ENCODE measurements at places on chromosomes 16 and 17.

GRCh38 chr17:48733632-48734328, 5.2 kb upstream of the HOXB13 start:
- DNase-seq, result no peak

- DNase-seq, result no peak
Observed at GRCh38 chr17:5893741-5894140, 176.4 kb upstream of the WSCD1 start.

DNA sequence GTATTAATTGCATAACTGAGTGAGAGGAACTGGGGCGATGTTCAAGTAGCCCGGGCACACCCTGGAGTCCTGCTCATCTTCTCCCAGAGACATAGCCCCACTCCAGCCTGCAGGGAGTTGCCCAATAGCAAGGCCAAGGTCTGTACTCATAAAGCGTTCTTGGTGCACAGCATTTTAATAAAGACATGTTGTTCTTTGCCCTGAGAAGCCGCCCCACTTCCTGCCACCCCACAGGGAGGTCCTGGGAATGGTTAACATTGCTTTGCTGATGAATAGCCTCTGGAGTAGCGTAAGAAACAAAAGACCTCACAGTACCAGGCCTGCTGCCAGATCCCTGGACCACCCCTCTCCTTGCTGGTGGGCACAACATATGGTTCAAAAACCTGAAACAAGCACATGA, 21.6 kb upstream of the CDH1 start:
- peak; percentile 39 for DNase-seq

DNA sequence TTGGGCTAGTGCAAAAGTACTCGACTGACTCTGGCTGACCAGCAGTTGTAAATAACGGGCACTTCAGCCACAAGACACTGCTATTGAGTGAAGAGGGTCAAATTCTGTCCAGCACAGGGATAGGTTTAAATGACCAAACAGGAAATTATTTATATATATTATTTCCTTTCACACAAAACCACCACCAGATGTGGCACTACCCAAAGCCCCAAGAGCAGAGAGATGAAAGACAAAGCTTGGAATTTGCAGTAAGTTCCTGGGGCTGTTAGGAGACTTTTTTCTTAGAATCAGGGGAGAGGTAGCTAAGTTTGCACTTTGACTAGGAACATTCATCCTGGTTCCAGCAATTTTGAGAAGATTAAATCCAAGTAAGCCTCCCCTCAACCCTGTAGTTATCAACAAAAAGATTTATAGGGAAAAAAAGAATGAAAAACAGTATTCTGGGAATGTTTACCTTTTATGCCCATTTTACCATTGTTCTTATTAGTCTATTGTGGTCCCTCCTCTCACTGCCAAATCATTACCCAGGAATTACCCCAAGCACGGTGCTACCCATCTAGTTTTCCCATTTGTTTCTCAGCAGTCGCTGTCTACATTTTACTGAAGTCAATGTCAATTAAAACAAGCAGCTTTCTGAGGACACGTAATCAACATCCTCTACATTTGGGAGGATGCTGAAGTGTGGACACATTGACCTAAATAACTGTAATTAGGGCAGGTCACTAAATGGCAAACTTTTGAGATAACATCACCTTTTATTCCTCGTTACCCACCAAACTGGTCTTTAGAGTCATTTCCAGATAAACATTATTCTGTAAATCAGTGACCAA, 43.5 kb downstream of the GRB7 start:
- DNase-seq, result no peak

- no peak for DNase-seq
Observed at GRCh38 chr16:28555561-28555960, 1.8 kb downstream of the SGF29 start.

DNA sequence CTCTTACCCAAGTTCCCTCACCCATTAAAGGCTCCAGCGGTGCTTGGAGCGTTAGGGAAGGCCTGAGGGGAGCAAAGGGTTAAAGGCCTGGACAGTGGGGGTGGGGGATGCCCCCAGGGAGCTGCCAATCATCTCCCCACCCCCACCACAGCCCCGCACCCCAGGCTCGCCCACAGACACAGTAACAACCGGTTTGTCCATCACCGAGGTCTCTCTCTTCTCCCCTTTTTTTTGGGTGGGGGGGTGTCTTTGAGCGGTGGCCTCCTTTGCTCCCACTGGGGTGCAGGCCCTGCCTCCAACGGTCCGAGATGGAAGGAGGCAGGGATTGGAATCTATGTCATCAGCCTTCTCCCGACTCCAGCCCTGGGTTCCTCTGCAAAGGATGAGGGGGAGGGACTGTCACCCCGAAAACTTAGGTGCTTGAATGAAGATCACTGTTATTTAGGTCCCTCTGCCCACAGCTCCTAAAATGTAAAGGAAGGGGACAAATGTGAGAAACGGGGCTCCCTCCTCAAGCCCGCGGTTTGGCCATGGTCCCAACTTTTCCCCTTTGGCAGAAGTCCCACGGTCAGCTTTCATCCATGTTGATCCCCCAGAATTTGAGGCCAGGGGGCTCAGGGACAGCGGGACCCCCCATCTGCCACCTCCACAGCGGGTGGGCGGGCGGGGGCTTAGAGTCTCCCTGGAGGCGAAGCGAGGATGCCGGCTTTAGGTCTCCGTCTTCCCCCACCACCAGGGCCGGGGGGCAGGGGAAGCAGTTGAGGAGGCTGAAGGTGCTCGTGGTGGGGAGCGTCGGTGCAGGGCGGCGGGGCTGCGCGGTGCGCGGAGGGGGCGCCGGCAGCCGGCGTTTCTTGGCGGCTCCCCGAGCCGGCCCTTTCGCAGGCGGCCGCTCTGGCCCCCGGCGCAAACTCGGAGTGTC, 1.7 kb downstream of the EPOP start:
- no peak for DNase-seq

DNA sequence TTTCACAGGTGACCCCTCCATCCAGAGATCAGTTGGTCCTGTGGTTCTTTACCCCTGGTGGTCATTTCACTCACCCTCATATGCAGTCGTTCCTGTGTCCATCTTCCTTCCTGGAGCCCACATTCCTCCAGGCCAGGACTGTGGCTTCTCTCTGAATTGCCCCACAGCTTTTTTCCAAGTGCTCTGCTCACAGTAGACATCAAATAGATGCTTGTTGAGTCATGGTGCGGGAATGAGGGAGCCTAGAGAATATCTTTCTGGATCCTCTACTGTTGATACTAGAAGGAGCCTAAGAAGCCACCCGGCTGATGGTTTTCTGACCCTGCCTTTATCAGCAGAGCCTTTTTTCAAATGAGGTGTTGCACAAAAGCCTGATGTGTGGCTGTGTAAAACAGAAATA, 10.4 kb downstream of the USB1 start:
- no peak for DNase-seq

DNA sequence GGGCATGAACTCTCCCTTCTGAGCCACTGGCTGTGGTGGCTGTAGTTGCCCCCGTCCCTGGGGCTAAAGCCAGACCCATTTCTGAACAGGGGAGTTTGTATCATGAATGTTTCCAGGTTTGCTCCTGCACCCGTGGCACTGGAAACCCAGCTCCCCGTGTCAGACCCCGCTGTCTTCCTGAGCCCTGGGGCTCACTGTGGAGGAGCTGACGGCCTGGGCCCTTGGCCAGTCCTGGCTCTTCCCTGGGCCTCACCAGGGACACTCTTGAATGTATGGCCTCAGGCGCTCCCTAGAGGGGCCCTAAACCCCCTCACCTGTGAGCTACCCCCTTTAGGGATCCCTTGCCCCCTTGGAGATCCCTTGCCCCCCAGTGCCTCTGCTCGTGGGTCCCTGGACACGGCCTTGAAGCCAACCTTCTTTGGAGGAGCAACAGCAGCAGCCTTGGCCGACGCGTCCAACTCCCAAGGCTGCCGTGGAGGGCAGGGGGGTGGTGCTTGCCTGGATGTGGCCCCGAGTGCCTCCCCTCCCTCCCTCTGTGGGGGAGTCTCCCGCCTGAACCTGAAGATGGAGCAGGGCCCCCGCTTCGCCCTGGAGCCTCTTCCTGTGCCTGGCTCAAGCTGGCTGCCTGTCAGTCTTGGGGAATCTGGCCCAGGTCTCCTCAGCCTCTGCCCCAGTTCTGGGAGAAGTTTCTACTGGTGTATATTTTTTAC, 15.9 kb downstream of the CASKIN2 start:
- DNase-seq, result no peak

DNA sequence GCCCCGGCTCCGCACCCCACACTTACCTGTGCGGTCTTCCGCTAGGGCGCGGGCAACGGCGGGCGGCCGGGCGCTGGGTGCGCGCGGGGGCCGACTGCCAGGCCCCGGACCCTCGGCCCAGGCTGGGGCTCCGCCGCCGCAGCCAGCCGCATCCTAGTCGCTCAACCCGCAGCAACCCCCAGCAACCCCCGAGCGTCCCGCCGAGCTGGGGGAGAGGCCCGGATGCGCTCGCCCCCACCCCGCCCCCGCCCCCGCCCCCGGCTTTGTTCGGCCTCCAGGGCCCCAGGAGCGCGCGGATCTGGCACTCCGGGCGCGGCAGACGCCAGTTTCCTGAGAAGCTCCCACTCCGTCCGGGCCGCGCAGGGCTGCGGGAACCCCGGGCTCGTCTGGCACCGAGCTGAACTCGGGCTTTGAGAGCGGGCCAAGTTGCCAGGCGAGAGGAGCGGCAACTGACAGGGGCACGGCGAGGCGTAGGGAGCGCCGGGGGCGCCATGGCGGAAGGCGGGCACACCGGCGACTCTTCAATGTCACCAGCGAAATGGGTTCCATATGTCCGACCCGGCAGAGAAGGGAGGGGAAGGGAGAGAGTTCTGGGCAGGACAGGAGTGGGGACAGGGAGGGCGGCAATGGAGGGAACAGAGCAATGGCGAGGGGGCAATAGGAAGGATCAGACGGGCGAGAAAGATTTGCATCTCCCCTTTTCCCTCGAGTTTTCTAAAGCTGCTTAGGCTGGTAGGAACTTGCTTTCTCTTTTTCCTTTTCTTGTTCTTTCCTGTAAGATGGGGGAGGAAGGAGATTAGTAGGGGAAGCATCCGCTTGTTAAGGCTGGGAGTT, 13.7 kb downstream of the HOXB4 start:
- DNase-seq, result no peak

GRCh38 chr17:43517615-43518386, 28.3 kb downstream of the ETV4 start:
- DNase-seq, result no peak

- no peak for DNase-seq
Observed at GRCh38 chr16:49747654-49748053, 108.3 kb downstream of the ZNF423 start.

GRCh38 chr17:9842057-9842758, 16.5 kb downstream of the GLP2R start:
- DNase-seq, result peak; percentile 13

- no peak for DNase-seq
Observed at GRCh38 chr16:50673496-50674275, 7.4 kb downstream of the SNX20 start.

DNA sequence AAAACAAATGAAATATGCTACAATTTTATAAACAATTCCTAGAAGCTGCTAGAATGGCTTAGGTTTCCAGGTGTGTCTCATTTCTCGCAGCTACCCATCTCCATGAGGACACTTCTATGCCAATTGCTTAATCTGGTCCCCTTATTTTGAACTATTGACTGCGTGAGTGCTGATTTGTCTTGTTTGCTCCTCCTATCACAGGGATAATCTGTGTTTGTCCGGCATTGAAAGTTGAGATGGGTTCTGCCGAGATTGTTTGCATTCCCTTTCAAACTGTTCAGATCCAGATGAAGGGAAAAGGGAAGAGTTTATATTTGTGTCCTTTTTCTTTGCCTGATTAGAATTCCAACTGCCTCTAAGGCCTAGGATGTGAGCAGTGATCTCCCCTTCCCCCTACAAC, 21.7 kb upstream of the COX10 start:
- no peak for DNase-seq

DNA sequence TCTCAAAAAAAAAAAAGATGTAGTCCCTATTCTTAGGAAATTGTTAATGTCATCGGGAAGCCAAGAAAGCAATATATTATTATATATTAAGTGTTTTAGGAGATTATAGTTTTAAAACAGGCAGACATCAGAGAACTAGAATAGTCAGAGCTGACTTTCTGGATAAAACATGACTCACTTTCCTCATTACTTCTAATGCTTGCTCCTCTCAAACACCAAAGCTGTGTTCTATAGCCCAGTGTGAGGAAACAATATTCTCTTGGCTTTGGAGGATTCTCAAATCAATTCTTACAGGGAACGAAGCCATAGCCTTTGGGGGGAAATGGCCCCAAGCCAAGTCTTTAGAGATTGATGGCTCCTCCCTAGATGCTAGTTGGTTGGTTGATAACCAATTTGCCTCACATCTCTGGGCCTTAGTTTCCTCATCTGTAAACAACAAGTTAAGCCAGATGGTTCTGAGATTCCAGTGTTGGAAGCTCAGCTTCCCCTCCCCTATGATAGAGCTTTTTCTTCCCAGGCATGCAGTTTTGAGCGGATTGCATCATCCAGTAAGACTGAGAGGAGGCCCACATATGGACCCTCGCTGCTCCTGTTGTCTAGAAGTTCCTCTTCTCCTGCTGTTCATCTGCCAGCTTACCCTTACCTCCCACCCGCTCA, 12.4 kb downstream of the NMT1 start:
- DNase-seq, result no peak

DNA sequence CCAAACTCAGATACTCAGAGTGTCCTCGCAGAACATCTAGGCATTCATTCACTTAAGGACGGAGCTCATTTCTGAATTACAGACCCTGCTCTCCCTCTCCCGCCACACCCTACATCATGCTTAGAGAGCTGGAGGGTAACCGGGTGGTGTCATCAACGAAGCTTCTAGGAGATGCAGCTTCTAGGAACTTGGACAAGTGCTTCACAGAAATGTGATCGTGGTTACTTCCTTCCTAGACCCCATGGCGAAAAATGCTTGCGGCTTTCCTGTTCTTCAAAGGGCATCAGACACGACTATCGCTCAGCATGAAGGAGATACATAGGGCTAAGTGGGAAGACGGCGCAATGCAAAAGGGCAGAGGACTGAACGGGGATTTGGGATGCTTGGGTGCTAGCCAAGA, 126.8 kb downstream of the ZFHX3 start:
- no peak for DNase-seq

DNA sequence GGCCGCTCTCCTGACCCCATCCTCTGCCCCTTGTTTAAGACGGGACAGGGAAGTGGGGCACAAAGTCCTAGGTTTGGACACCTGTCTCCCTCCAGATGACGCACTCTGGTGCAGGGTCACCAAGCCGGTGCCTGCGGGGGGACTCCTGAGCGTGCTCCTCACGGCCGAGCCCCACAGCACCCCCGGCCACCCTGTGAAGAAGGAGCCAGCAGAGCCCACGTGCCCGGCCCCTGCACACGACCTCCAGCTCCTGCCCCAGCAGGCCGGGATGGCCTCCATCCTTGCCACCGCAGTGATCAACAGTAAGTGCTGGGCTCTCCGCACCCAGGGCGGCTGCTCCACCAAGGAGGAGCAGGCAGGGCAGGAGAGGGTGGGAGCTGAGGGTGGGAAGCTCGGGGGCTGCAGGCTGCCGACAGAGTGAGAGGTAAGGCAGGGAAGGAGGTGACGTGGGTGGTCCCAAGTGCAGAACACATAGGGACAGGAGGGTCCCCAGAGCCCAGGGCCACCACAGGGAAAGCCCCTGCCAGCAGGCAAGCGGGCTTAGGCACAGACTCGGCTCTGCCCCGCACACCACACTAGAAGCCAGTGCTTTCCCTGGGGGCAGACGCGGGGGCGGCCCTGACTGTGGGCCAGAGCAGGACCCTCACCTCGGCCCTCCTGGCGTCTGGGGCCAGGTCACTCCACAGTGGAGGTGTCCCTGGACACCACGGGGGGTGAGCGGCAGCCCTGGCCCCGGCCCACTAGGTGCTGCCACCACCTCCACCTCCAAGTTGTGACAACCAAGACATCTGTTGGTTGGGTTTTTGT, 42.1 kb upstream of the ZC3H18 start:
- DNase-seq, result no peak

- no peak for DNase-seq
Observed at GRCh38 chr17:66737524-66737923, 97.4 kb upstream of the CACNG5 start.

GRCh38 chr17:74951680-74952421, 16.2 kb downstream of the OTOP3 start:
- DNase-seq, result no peak

Measured in left colon (tissue), 2 donors.